ENCODE measurements at places on chromosomes 2 and 18.
A peak's percentile ranks its signal among the peaks of the same experiment; 100 is the strongest.

- no peak for DNase-seq
- H3K27me3 ChIP-seq, result no peaks in the 10 kb centered on the region
- H3K27ac ChIP-seq, result no peak overlapping the region
- H3K36me3 ChIP-seq, result peaks cover 30% of the 10 kb centered on the region
- H3K4me1 ChIP-seq, result no peaks in the 10 kb centered on the region
Measured at GRCh38 chr2:217880287-217880889, 122.4 kb downstream of the TNS1 start.

DNA sequence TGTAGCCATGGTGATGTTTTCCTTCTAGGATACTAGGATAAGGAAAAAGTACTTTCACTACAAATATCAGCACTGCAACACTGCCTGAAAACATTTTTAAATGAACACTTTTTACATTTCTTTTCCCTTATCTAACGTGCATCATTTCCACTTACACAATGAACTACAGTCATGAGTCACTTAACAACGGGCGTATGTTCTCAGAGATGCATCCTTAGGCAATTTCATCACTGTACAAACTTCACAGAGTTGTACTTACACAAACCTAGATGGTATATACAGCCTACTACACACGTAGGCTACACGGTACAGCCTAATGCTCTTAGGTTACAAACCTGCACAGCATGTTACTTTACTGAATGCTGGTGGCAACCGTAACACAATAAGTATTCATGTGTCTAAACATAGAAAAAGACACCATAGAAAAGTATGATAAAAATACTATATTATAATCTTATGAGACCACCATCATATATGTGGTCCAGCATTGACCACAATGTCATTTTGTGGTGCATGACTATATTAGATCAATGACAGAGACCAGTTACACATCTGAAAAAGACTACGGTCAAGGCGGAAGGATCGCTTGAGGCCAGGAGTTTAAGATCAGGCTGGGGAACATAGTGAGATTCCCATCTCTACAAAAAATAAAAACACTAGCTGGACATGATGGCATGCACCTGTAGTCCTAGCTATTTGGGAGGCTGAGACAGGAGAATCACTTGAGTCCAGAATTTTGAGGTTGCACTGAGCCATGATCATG, 39.8 kb downstream of the WDR33 start:
- H3K27ac ChIP-seq, result peak overlapping the region; percentile 10
- H3K4me3 ChIP-seq, result no peak overlapping the region
- no peaks in the 10 kb centered on the region for H3K27me3 ChIP-seq
- H3K36me3 ChIP-seq, result peaks cover 7% of the 10 kb centered on the region

- H3K36me3 ChIP-seq, result no peaks in the 10 kb centered on the region
- no peaks in the 10 kb centered on the region for H3K27me3 ChIP-seq
- H3K4me1 ChIP-seq, result no peaks in the 10 kb centered on the region
- no peak overlapping the region for H3K27ac ChIP-seq
- no peak overlapping the region for H3K4me3 ChIP-seq
Measured at GRCh38 chr2:127597046-127597983, 48.6 kb upstream of the GPR17 start.

- H3K4me1 ChIP-seq, result no peaks in the 10 kb centered on the region
- no peak for DNase-seq
- no peak overlapping the region for H3K4me3 ChIP-seq
- no peaks in the 10 kb centered on the region for H3K36me3 ChIP-seq
Measured at GRCh38 chr2:138652378-138652777, 127.8 kb downstream of the NXPH2 start.

- no peaks in the 10 kb centered on the region for H3K27me3 ChIP-seq
- H3K4me1 ChIP-seq, result no peaks in the 10 kb centered on the region
- no peak for DNase-seq
- H3K4me3 ChIP-seq, result no peak overlapping the region
- H3K36me3 ChIP-seq, result no peaks in the 10 kb centered on the region
Measured at GRCh38 chr2:201223089-201224073, 37.0 kb upstream of the CASP8 start.

GRCh38 chr2:238659231-238659630, 188.7 kb upstream of the TWIST2 start:
- DNase-seq, result no peak
- no peak overlapping the region for H3K4me3 ChIP-seq
- no peaks in the 10 kb centered on the region for H3K36me3 ChIP-seq
- H3K4me1 ChIP-seq, result no peaks in the 10 kb centered on the region

Data from esophagus squamous epithelium (tissue), 5 donors.